GM04503 (cell line): ENCODE measurements at places on chromosomes 5 and 9.

DNA sequence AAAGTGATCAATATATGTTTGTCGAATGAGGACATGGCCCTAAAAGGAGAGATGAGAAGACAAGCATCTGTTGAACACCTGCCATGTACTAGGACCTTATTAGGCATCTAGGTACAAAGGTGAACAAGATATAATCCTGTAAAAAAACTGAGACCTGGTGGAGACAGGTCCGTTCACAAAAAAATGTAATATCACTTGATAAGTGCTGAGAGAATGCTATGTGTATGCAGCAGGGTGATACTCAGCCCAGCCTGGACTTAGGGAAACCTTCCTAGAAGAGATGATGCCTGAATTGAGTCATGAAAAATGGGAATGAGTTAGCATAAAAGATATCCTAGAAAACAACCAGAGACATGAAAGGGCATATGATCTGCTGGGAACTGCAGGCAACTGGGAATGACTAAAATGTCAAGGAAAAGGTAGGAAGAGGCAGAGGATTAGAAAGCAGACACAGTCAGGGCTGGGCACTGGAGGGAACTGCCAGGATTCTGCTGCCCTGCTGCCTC lies 108.5 kb downstream of the ADRB2 start:
- DNase-seq, result no peak

- no peak for DNase-seq
Observed at GRCh38 chr5:138936-139335, 47.0 kb downstream of the PLEKHG4B start.

DNA sequence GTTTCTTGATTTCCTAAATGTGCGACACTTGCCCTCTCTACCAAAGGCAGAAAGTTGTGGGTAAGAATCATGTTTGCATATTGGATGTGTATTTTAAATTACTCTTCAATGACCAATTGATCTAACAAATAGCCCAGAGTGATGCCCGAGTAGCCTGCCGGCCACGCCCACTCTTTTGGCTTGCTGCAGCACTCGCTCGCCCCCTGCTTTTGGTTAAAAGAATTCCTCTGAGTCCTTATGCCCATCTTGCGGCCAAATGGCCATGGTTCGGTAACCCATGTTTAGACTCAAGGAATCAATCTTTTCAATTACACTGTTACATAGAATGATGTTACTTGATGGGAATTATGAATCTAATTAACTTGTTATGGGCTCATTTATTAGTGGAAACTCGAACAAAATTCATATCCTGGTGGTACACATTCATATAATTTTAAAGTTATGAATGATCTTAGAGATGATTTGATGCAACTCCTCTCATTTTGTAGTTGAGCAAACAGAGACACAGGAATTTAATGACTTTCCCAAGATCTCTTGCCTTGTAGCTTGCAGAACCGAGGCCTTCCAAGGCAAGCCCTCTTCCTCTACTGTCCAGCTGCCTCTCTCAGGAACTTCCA lies 36.5 kb downstream of the PPIC start:
- DNase-seq, result no peak

- no peak for DNase-seq
Observed at GRCh38 chr9:97529363-97530076, 28.1 kb downstream of the TMOD1 start.

DNA sequence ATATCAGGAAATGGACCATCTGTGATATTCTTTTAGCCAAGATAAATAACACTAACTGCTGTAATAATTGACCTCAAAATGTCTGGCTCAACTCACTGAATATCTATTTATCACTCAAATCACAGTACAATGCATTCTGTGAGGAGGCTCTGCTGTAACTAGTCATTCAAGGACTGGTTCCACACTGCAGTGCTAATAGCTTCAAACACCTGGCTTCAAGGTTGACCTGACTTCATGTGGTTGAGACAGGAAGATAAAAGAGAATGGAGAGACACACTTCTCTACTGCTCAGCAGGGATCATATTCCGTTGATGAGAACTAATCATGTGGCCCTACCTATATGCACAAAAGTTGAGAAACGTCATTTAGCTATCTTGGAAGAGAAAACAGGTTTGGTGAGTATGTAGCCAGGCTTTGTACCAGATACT lies 3.4 kb upstream of the RHOBTB3 start:
- no peak for DNase-seq

DNA sequence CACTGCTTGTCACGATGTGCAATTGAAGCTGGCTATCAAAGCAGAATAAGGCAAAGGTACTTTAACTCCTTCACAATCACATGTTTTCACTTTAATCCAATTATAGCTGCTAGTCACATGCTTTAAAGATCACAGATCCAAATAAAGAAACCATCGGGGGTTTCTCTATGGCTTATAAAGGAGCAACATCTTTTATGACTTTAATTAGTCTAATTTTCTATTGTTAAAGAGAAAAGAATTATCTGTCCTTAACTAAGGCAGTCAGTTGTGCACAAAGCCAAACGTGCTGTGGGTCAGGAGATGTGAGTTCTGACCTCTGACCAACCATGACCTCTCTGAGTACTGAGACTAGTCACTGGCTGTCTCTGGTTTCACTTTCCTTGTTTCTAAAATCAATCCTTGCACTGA lies 561.1 kb downstream of the RAB3C start:
- DNase-seq, result no peak

- no peak for DNase-seq
Observed at GRCh38 chr9:76602199-76602598, 143.2 kb downstream of the GCNT1 start.

GRCh38 chr9:93258818-93259489 lies 75.0 kb downstream of the WNK2 start:
- DNase-seq, result no peak

DNA sequence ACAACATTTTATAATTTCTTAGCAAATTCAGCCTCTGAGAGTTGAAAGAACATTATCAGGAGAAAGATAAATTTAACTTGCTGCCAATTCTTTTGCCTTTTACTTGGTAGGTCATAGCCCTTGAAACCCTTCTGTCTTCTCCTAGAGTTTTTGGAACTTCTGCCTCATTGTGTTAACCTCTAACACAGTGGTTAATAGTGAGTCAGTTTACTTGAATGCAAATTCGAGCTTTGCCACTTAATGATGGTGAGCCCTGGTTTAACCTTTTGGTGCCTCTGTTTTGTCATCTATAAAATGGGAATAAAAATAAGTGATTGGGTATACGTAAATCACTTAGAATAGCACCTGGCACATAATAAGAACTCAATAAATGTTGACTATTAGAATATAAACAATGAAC lies 1.8 kb upstream of the INIP start:
- no peak for DNase-seq

DNA sequence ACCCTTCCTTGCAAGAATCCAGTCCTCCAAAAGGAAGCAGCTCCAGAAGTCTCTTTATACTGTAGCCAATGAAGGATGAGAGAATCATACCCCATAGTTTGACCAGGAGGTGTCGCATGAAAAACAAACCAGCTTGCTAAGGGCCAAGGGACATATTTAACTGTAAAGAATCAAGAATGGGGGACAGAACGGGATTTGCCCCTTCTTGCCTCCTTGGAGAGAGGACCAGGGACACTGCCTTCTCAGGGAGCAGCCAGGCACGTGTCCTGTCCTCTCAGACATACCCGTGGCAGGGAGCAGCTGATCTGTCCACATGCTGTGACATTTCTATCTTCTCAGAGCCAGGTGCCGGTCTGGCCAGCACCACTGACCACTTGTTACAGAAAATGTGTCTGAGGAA lies 11.7 kb downstream of the PRUNE2 start:
- DNase-seq, result no peak

GRCh38 chr5:79821-80220 lies 12.1 kb upstream of the PLEKHG4B start:
- DNase-seq, result no peak

GRCh38 chr9:116800885-116801284 lies 113.8 kb downstream of the TRIM32 start:
- DNase-seq, result no peak

GRCh38 chr9:126222835-126223431 lies 103.7 kb upstream of the MVB12B start:
- no peak for DNase-seq

GRCh38 chr5:540906-541538 lies 16.8 kb upstream of the SLC9A3 start:
- DNase-seq, result no peak

GRCh38 chr5:35904443-35905132 lies 33.8 kb downstream of the CAPSL start:
- DNase-seq, result no peak

DNA sequence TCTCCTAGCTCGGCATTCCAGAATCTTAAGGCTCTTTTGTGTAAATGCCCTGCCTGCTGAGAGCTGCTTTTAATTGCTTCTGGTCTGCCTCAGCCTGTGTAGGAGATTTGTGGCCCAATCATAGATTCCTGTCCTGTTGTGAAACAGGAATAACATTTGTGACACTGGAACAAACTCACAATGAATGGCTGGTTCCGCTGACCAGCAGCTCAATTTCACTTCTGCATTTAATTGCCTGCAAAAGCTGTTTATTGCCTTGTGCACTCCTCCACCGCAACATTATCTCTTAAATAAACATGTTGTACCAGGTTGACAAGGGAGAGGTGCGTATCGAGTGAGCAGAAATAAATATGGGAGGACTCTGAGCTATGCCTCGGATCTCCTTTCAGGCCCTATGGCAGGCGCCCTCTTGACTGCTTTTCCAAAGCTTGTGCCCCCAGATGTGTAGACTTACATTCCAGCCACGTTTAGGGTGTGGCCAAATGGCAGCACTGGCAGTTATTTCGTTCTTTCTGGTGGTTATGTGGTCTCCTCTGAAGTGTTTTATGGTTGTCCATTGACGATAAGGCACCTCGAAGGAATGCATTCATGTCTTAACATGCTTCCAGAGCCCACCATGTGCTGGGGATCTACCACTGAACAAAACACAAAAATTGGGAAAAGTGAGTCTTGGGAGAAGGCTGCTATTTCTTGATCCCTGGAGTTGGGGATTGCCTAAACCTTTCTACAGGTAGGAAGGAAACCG lies 58.1 kb downstream of the DMRT1 start:
- DNase-seq, result no peak

- no peak for DNase-seq
Observed at GRCh38 chr5:84724683-84725082, 340.0 kb upstream of the EDIL3 start.

GRCh38 chr9:99377790-99378775 lies 156.0 kb downstream of the SEC61B start:
- peak; percentile 39 for DNase-seq

GRCh38 chr5:124706729-124707361 lies 39.6 kb downstream of the ZNF608 start:
- no peak for DNase-seq

GRCh38 chr5:175689147-175689991 lies 31.5 kb downstream of the HRH2 start:
- DNase-seq, result no peak

GRCh38 chr5:131286400-131286715 lies 22.5 kb downstream of the CDC42SE2 start:
- no peak for DNase-seq

- DNase-seq, result no peak
Observed at GRCh38 chr5:32422697-32423096, 21.8 kb downstream of the ZFR start.

GRCh38 chr9:40911647-40912046 lies 216.8 kb downstream of the FOXD4L6 start:
- no peak for DNase-seq

- DNase-seq, result no peak
Observed at GRCh38 chr5:154858972-154859871, 795 bp downstream of the CNOT8 start.
